CD4-positive, alpha-beta T cell treated with Interleukin-15 for 1 hour (primary cell): ENCODE measurements at places on chromosomes 3 and 15.

DNA sequence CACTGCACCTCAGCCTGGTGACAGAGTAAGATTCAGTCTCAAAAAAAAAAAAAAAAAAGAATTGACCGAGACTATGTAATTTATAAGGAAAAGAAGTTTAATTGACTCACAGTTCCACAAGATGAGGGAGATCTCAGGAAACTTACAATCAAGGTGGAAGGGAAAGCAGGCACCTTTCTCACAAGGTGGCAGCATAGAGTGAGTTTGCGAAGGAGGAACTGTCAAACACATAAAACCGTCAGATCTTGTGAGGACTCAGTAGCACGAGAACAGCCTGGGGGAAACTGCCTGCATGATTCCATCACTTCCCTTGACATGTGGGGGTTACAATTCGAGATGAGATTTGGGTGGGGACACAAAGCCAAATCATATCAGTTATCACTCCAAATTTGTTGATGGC, 380.9 kb downstream of the EDEM1 start:
- DNase-seq: no peak

DNA sequence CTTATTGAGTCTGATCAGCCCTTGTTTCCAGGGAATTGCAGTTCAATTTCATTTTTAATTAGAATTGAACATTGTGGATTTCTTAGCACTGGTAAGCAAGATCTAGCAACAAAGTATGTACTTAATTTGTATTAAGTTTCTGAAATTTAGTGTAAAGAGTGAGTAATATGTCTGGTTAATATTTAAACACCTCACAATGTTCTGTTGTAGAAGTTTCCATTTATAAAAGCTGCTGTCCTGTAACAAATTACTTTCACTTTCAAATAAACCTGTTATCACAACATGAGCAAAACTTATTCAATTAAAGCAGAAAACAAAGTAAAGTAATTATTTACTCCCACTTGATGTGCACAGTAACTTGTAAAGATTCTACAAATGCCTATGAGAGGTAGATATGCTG, 448.5 kb downstream of the NAALADL2 start:
- no peak for DNase-seq

GRCh38 chr3:6799264-6799915, 61.5 kb upstream of the GRM7 start:
- DNase-seq: peak; percentile 17

- DNase-seq: no peak
Measured at GRCh38 chr3:197372047-197372661, 73.7 kb upstream of the DLG1 start.

DNA sequence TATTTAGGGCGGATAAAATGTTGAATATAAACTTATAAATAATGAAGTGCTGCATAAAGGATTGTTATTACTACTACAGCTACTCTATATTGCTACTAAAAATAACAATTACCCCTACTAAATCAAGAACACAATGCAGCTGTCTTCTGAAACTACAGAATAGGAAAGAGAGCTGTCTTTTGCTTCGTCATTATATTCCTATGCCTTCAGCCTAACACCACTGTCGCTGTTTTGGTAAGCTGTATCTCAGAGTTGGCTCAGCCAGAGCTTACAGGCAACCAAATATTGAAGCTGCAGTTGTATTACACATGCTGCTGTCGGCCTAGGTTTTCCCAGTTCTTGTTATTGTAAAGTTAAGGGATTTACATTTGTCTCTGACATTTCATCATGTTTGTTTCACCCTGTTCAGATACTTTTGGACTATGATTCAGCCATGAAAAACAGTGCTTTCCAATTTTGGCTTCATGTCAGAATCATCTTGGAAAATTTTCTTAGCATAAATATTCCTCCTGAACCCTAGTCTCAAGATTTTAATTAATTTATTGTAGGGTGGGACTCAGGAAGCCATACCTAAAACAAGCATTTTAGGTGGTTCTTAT, 31.3 kb upstream of the LPP start:
- no peak for DNase-seq

GRCh38 chr3:12956316-12956660, 114.9 kb upstream of the RPL32 start:
- no peak for DNase-seq
